ENCODE measurements at places on chromosomes 11 and 22. TPM values are rescaled to one million over a fixed set of nuclear protein-coding genes. Genes with fewer than 3 reads are reported as not detected.

Gene GRAP2
- 0.32 TPM for polyA plus RNA-seq

Gene FOLR2
- polyA plus RNA-seq: not detected

Gene HTR3A
- polyA plus RNA-seq: not detected

Gene TRPM5
- polyA plus RNA-seq: not detected

Gene OR5A1
- polyA plus RNA-seq: not detected

Gene OR4D6
- not detected for polyA plus RNA-seq
